H7 (cell line): ENCODE measurements at places on chromosomes 16 and 17.

DNA sequence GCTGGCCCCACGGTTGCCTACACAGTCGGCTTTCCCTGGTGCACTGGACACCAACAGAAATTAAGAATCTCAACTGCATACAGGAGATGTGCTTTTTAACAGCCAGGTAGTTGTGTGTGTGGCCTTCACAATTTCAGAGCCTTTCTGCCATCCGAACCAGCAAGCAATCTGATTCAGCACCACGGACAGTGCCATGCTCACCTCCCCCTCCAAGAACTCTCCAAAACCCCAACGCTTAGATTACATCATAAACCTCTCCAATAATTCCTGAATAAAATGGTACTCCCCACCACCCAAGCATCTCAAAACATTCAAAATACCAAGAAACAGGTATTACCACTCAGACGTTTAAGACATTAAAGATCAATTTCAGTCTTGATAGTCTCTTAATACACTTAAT, 31.8 kb downstream of the USP7 start:
- DNase-seq = peak; percentile 74

DNA sequence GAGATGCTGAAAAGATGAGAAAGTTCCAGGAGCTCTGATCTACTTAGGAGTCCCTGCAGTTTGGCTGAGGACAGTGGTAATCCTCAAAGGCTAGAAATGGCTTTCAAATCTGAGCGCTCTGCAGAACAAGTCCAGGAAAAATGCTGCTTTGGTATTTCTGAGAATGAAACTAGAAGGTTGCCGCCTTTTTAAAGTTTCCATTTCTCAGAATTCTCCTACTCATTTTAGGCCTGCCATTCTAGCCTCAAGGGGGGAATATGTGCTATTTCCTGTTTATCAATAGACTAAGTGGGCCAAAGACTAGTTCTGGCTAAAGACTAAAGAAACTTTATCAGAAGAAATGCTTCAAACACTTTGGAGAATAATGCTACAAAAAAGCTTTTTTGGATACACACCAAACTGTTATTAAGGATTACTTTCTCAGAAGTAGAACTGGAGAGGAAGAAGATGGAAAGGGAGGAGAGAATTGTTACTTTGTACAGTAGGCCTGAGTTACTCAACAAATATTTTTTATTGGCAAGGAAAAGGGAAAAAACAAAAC, at the start of gene SLFN12L:
Gene SLFN12L, minus strand, starts transcription at position 78 of the 541 bp plus-strand sequence. CDS start 15,314 bp downstream, outside the sequence.
- DNase-seq = no peak

DNA sequence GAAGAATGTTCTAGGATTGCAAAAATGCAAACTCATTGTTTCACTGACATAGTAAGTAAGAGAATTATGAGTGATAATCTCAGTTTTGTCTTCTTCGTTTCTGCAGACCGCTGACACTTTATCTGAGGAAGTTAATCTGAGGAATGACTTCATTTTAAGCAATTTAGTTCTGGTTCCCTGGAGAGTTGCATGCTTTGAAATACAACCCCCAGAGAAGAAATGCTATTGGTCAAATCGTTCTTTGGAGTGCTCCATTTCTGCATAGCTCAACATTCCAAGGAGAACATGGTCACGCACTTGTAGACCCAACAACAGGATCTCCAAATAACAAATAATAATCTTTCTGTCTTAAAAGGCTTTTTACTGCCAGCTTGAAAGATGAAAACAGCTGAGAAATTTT, 427.1 kb downstream of the GRIN2A start:
- peak; percentile 13 for DNase-seq

DNA sequence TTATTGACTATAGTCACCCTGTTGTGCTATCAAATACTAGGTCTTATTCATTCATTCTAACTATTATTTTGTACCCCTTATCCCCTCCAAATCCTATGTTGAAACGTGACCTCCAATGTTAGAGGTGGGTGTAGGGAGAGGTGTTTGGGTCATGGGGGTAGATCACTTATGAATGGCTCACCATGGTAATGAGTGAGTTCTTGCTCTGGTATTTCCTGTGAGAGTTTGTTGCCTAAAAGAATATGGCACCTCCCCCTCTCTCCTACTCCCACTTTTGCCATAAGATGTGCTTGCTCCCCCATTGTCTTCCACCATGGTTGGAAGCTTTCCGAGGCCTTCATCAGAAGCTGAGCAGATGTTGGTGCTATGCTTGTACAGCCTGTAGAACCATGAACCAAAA, 59.3 kb upstream of the BRD7 start:
- DNase-seq = no peak

- DNase-seq = no peak
Observed at GRCh38 chr16:89798126-89798525, 18.3 kb downstream of the FANCA start.

DNA sequence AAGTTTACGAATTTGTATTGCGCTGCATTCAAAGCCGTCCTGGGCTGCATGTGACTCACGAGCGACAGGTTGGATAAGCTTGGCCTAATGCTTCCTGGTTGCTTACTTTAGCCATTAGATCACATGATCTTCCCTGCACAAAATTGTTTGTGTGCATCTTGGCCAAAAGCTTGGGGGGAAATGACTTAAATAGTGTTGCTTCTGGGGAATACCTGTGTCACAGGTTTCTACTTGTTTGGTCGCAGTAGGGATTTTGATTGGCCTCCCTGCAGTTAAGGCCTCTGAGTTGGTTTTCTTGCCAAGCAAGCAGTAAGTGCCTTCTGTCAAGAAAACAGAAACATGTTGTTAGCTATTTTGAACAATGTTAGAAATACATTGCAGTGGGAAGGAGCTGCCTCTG, 39.6 kb upstream of the DUSP14 start:
- DNase-seq = no peak

GRCh38 chr17:13337151-13337550, 264.6 kb downstream of the HS3ST3A1 start:
- DNase-seq = no peak

- DNase-seq = no peak
Observed at GRCh38 chr17:11278186-11278991, 37.4 kb downstream of the SHISA6 start.

DNA sequence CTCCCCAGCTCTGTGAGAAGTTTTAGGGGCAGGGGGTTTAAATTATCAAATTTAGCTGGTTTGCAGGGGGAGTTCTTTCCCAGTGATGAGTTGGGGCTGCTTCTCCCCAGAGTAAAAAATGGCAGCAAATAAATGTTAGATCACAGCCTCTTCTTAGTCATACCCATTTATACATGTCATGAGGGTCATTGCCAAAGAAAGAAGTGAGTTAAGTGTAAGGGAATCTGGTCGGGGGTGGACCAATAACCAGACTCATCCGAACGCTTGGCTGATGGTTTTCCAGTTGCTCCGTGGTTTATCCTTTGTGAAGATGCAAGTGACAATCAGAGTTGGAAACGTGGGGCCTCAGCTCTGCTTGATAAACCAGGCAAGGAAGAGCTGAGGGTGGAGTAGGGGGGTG, 87.1 kb downstream of the PLXDC1 start:
- no peak for DNase-seq

- no peak for DNase-seq
Observed at GRCh38 chr17:37344519-37344918, 31.3 kb upstream of the C17orf78 start.

- DNase-seq = no peak
Observed at GRCh38 chr16:1619976-1620375, 7.8 kb downstream of the CRAMP1 start.

GRCh38 chr17:46944931-46945330, 22.0 kb downstream of the GOSR2 start:
- DNase-seq = no peak

DNA sequence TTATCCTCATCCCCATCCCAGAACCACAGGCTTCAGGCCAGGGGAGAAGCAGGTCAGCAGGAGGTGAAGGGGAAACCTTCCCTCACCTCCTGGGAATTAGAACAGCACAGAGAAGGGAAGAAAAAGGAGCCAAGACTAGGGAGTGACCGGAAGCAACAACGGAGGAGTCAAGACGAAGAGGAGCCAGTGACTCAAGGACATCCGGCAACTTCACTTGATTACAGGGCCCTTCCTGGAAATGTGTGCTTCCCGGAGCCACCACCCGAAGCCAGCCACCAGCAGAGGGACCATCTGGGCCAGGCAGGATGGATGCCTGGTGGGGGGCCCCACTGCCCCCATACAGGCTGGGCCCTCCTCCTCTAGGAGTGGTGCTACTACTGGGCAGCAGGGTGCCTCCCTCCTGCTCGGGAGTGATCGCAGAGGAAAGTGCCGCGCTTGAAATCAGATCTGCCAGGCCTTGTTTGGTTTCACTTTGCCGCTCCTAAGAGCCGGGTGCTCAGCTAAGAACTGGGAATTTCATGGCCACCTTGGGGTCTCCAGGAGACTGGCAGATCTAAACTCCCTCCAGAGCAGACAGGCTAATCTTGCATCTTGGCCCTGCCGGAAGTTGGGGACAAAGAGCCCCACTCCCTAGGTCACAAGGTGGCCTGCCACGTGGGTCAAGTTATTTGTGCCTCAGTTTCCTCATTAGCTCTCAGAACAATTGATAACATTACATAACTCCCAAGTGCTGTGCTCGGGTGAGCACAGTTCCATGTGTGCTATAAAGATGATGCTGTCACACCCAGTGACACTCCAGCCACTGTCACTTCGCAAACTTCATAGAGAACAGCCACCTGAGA, 6.6 kb downstream of the CDC42EP4 start:
- DNase-seq = peak; percentile 83

GRCh38 chr17:7219812-7220592, at the start of the genes ACADVL and DLG4:
ACADVL (plus strand) TSS chr17:7219938; CDS start chr17:7219985, 47 bp downstream.
DLG4 (minus strand) TSS chr17:7219836.
- peak; percentile 96 for DNase-seq

- DNase-seq = peak; percentile 90
Observed at GRCh38 chr17:80984749-80985148, 6.9 kb upstream of the CHMP6 start.

DNA sequence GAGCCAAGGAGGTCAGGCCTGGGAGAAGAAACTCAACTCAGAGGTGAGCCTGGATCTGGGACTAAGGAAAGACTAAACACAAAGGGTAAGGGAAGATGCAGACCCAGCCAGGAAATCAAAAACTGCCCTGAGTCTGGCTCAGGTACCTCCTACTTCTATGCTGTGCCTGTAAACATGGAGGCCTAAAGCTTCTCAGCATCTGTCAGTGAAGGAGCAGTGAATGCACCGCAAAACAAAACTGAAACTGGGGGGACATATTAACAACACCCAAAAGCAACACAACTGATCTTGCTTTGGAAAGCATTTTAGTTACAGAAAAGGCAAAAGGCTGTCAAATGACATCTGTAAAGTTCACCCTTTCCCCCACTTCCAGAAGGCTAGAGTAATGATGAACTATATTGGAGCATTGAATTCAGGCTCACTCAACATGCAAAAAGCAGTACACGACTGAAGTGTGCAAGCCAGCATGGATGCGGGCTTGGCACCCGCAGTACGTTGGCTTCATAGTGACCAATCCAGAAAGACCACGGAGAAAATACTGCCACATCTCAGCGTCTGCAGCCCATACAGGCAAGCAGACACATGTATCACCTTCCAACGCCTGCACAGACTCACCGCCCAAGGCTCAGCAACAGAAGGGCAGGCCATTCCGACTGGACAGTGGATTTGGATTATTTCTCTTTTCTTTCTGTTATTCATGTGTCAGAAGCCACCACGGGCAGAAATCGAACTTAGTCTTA, 3.8 kb downstream of the TBC1D16 start:
- no peak for DNase-seq

DNA sequence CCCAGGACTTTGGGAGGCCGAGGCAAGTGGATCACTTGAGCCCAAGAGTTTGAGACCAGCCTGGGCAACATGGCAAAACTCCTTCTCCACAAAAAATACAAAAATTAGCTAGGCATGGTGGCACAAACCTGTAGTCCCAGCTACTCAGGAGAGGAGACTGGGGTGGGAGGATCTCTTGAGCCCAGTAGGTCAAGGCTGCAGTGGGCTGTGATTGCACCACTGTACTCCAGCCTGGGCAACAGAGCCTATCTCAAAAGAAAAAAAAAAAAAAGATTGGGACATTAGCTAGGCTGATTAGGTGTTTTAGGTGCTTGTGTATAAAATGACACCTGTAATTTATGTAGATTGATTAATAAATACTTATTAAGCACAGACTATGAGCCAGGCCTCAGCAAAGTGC, 10.1 kb downstream of the GFOD2 start:
- DNase-seq = no peak

DNA sequence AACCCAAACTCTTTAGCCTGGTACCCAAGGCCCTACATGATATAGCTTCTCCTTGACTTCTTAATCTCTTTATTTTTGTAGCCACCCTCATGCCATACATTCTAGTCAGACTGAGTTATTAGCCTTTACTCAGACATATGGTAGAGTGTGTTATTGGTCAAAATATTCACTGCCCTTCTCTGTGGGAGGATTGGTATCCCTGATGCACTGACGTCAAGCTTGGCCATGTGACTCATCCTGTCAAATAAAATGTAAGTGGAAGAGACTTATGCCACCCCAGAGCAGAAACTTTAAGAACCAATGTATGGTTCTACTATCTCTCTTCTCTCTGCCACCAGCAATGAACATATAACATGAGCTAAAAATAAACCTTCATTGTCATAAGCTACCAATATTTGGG, 12.2 kb upstream of the BEAN1 start:
- no peak for DNase-seq

GRCh38 chr17:50117202-50118051, 12.5 kb downstream of the SAMD14 start:
- DNase-seq = peak; percentile 93

GRCh38 chr16:73086108-73086507, 38.2 kb upstream of the ZFHX3 start:
- no peak for DNase-seq

- DNase-seq = no peak
Observed at GRCh38 chr17:32912218-32912897, 15.6 kb upstream of the TMEM98 start.

GRCh38 chr17:14125518-14126137, 56.3 kb downstream of the COX10 start:
- DNase-seq = no peak

- DNase-seq = no peak
Observed at GRCh38 chr16:89074803-89075688, 18.6 kb upstream of the ACSF3 start.

- no peak for DNase-seq
Observed at GRCh38 chr16:66004699-66005098, 361.8 kb upstream of the CDH5 start.

- no peak for DNase-seq
Observed at GRCh38 chr16:83630979-83631378, 176.8 kb upstream of the HSBP1 start.

DNA sequence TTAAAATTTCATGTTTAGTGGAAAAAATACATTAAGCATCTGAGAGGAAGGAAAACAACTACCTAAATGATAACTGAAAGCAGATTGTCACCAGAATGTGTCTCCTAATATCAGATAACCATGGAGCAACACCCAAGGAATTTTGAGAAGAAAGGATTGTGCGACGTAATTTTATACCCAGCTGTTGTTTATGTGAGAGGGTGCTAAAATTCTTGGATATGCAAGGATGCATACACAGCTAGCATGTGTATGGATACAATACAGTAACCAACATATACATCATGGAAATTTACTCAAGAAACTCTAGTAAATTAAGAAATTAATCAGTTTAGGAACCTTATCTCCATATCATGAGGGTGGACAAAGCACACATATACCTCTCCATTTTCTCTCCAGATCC, 290.9 kb downstream of the HS3ST3A1 start:
- no peak for DNase-seq
